A549 treated with dexamethasone at 1 μM for 4 hours (cell line): ENCODE measurements at places on chromosomes 3 and 15. TPM values are rescaled to one million over a fixed set of nuclear protein-coding genes. Genes with fewer than 3 reads are reported as not detected.

Gene TXNRD3
- 5.6 to 8.2 TPM (median 7.3 TPM) in 5 replicates for total RNA-seq

Gene OSBPL10
- total RNA-seq: 15.0 to 26.3 TPM (median 25.8 TPM) in 5 replicates

Gene FAM43A
- 11.2 to 20.4 TPM (median 19.2 TPM) in 5 replicates for total RNA-seq

Gene FGD5
- 0.04 to 0.07 TPM in 2 of 5 replicates, not detected in the others for total RNA-seq

Gene OXNAD1
- total RNA-seq: 7.8 to 10.2 TPM (median 9.5 TPM) in 5 replicates

Gene POMGNT2
- 6.0 to 8.8 TPM (median 7.3 TPM) in 5 replicates for total RNA-seq
